Fibroblast of skin of left quadriceps (primary cell): ENCODE measurements at places on chromosomes 3 and 15.

GRCh38 chr3:117526470-117527079 is 817.0 kb downstream of the TUSC7 start:
- DNase-seq, result no peak

DNA sequence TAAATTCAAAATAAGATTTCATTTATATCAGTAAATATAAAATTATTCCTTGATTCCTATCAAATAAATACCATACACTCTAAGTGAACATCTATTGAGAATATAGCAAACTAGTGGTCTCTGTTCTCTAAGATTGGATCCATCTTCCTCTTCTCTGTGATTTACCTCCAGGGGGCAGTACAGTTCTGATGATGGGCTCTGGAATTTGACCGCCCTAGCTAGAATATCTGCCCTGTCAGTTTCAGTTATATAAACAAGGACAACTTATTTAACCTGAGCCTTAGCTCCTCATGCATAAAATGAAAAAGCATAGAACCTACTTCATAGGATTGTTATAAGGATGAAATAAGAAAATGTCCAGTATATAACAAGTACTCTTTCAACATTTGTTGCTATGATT is 171.1 kb upstream of the CCDC54 start:
- DNase-seq, result no peak

GRCh38 chr3:100205171-100205570 is 55.6 kb upstream of the TBC1D23 start:
- peak; percentile 19 for DNase-seq

DNA sequence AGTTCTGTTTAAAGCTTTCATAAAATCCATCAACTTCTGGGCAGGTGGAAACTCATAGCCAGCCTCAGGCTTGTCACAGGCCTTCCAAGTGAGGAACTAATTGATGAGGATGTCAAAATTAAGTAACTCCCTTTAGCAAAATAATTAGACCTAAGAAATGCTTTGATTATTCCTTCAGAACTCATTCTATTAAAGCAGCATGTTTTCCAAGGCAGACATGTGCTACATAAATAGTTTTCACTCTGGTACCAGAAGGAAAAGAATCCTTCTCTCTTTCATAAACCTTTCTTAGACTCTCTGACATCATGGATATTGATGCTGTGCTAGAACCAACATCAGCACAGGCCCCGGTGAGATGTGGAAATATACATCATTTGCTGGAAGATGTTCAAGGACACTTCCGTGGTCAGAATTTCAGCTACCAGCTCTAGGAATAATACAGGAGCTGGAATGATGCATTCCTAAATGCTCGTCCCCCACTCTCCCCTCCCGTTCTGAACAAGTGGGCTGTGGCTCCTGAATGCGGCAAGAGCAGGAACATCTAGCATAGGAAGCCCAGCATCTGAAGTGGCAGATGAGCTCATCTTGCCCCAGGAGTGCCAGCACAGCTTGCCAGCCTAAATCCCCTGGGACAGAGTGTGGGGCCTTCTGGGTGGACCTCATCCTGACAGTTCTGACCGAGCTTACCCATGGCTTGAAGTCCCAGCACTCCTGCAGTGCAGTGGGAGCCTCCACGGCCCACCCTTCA is 82.4 kb downstream of the WWTR1 start:
- peak; percentile 87 for DNase-seq

GRCh38 chr15:40006646-40007045 is 32.3 kb downstream of the SRP14 start:
- no peak for DNase-seq

- DNase-seq, result no peak
These were observed at the start of gene CDV3 for GRCh38 chr3:133573629-133574194. TSS of gene CDV3 (plus strand) at chr3:133573686. CDS start at chr3:133574045, 359 bp downstream.

DNA sequence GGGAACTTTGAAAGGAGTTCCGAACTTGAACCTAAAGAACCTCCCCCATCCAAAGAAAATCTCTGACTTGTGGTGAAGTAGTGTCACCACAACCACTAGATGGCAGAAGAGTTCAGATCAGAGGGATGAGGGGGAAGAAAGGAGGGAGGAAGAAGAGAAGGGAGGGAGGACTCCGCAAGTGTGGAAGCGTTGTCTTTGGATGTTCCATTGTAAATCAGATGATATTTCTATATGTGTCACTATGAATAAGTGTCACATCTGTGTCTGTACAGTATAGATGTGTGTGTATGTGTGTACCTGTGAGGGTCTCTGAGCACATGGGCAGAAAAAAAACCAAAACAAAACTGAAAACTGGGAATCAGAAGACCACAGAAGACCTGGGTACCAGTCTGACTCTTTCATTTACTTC is 16.9 kb downstream of the SLC24A1 start:
- DNase-seq, result peak; percentile 73

DNA sequence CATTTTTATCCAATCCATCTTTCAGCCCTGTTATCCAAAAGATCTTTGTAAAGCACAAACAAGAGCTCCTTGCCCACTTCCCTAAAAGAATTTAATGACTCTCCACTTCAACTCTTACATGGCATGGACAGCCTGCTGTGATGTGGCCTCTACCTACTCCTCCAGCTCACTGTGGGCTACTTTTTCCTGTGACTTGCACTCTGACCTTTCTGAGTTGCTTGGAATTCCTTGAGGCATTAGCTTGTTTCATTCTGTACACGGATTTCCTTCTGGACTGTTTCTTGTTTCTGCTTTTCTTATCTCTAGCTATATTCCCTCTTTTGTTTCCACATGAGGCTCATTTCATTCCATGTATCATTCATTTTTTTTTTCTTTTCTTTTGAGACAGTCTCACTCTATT is 15.2 kb downstream of the QTRT2 start:
- no peak for DNase-seq

DNA sequence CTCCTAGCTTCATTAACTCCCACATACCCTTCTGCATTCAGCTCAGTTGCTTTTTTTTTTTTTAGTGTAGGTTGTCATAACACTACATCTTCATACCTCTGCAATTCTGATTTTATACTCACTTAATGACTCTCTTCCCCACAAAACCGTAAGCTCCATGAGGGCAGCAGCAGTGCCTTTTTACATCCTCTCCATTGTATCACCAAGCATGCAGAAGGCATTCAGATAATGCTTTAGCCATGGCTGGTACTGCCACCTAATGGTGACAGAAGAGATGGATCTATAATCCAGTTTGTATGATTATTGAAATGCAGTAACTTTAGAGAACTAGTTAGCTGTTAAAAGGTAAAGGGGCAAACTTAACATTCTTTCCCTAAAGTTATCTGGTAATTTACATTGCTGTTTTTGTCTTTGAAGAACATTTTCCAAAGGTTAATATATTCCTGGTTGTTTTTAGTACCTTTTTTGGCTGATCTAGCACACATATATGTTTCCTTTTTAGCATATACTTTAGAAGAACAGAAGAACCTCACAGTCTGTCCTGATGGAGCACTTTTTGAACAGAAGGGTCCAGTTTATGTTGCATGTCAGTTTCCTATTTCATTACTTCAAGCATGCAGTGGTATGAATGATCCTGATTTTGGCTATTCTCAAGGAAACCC is 36.8 kb downstream of the ATP1B3 start:
- DNase-seq, result peak; percentile 35

GRCh38 chr15:34644061-34644460 is 60.6 kb upstream of the GOLGA8B start:
- DNase-seq, result peak; percentile 18

- DNase-seq, result no peak
These were observed 28.1 kb upstream of the PROK2 start for GRCh38 chr3:71813073-71813472.

DNA sequence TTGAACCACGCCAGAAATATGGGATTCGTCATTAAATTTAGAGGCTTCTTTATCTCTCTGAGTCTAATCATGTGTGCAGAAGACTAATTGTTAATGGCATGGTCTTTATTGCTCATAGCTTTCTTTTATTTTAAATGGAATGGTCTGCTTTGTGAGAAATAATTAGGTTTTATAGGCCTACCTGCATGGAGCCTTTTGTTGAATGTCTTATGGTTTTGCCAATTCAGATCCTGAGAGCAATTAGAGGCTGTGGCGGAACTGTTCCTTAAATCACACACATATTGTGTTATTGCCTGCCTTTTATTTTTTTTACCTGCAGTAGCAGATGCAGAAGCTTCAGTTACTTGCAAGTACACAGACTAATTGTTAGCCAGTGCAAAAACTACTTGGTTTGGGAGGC is 306.2 kb downstream of the NLGN1 start:
- DNase-seq, result no peak

GRCh38 chr3:23952646-23953045 is 7.6 kb downstream of the NR1D2 start:
- no peak for DNase-seq

DNA sequence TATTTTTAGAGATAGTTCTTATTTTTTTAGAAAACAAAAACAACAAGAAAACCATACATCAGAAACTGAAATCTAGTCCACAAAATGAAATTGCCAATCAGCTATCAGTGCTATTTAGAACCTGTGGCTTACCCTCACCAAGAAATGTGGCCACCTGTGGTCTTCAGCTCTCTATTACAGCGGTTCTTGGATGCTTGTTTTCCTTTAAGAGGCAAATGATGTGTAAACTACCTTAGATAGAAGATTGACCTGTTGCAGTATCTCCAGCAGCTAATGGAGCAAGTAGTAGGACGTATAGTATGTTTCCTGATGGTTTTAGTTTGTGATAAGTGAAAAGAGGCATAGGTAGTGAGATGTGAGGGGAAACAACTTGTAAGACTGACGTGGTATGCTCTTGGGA is 21.2 kb downstream of the TFG start:
- DNase-seq, result no peak

DNA sequence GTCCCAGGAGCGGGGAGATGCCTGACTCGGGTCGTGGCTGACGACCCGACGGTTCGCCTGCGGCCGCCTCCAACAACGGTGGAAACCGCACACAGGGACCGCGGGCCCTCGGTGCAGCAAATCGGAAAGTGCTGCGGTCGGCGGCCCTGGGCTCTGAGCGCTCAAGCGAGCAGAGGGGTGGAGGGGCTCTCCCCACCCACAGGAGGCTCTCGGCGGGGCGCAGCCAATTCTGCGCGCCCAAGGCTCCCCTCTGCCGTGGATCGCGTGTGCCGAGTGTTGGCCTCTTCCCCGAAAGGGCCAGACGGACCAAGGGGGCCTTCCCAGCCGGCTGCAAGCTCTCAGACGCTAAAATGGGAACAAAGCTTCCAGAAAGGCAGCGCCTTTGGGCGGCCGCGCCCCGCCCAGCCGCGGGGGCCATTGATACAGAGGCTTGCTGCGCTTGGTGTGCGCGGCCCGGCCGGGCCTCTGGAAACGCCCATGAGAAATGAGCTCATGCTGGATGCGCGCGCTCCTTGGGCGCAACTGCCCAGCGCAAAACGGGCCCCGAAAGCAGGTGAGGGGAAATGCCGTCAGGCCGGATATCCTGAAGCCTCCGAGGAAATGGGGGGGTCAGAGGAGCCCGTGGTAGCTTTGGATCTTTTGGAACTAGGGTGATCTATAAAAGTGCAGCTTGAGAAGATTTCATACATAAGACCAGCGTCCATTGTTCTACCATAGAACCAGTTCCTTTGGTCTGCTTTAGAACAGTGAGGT is 1.2 kb upstream of the GSK3B start:
- peak; percentile 81 for DNase-seq

DNA sequence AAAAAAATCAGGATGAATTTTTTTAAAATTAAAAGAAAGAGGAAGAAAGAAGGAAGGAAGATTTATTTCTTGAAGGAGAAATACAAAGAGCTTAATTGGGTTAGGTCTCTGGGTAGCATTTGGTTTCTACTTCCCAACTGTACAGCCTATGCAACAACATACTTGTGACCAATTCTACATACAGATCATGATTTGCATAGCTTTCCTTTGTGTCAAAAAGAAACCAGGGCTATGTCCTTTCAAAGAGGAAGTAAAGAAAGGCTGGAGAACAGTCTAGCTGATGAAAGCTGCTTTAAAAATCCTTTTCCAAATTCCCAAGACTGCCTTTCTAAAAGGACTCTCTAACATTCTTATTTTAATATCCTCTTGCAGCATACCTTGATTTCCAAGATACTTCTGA is 6.1 kb upstream of the HGD start:
- peak; percentile 60 for DNase-seq
